ENCODE measurements at places on chromosomes 4 and X. TPM values are rescaled to one million over a fixed set of nuclear protein-coding genes. Genes with fewer than 3 reads are reported as not detected.

- no peak overlapping the region for H3K4me3 ChIP-seq
- no peak overlapping the region for H3K27ac ChIP-seq
- DNase-seq = no peak
- no peaks in the 10 kb centered on the region for H3K36me3 ChIP-seq
- H3K27me3 ChIP-seq = no peaks in the 10 kb centered on the region
- peaks cover 2% of the 10 kb centered on the region for H3K4me1 ChIP-seq
Observed at GRCh38 chrX:78548012-78548411, 111.1 kb downstream of the RTL3 start.

- H3K4me1 ChIP-seq = peaks cover 21% of the 10 kb centered on the region
- H3K36me3 ChIP-seq = no peaks in the 10 kb centered on the region
Observed at GRCh38 chrX:37787423-37787869, 7.6 kb downstream of the CYBB start.

- peaks cover 2% of the 10 kb centered on the region for H3K27me3 ChIP-seq
- no peaks in the 10 kb centered on the region for H3K36me3 ChIP-seq
Observed at GRCh38 chr4:11355226-11355625, 73.5 kb downstream of the HS3ST1 start.

GRCh38 chr4:115154826-115155225 is 41.4 kb upstream of the NDST4 start:
- H3K4me3 ChIP-seq = no peak overlapping the region
- no peaks in the 10 kb centered on the region for H3K27me3 ChIP-seq
- DNase-seq = no peak
- no peaks in the 10 kb centered on the region for H3K36me3 ChIP-seq
- H3K27ac ChIP-seq = no peak overlapping the region

GRCh38 chrX:48688531-48689150 is 5.0 kb downstream of the WAS start:
- H3K36me3 ChIP-seq = peaks cover 35% of the 10 kb centered on the region
- H3K4me1 ChIP-seq = peaks cover 32% of the 10 kb centered on the region
- no peak overlapping the region for H3K4me3 ChIP-seq
- DNase-seq = no peak

DNA sequence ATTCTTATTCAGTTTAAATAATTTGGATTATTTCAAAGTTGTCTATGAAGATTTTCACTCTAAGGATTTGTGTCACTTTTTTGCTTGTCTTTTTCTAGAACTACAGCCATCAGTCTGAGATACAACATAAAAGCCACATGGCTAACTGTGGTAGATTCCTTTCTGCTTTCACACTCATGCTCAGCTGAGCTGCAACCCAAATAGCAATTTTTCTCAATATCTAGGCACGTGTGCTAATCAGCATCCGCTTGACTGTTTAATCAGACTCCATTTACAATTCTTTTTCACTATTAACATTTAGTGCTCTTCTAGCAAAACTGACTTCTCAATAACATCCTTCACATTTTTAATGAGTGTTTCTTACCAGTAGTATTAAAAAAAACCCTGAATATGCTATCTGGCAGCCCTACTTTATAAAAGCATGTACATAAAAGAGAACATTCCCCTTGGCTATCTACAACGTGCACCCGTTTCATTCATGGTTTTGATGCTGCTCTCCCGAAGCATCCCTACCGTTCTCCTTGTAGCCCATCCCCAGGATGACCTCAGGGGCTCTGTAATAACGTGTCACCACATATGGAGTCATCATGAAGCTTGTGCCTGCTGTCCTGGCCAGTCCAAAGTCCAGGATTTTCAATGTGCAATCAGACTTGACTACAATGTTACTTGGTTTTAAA is 259.2 kb downstream of the MAPK10 start:
- no peak overlapping the region for H3K27ac ChIP-seq
- H3K4me1 ChIP-seq = no peaks in the 10 kb centered on the region
- no peak for DNase-seq
- no peak overlapping the region for H3K4me3 ChIP-seq
- no peaks in the 10 kb centered on the region for H3K27me3 ChIP-seq
- H3K36me3 ChIP-seq = no peaks in the 10 kb centered on the region

- H3K27ac ChIP-seq = no peak overlapping the region
- H3K27me3 ChIP-seq = no peaks in the 10 kb centered on the region
- H3K4me3 ChIP-seq = no peak overlapping the region
- DNase-seq = no peak
- H3K4me1 ChIP-seq = peaks cover 5% of the 10 kb centered on the region
Observed at GRCh38 chr4:2761035-2761923, 5.1 kb upstream of the TNIP2 start.

- no peak overlapping the region for H3K27ac ChIP-seq
- no peaks in the 10 kb centered on the region for H3K36me3 ChIP-seq
- H3K4me1 ChIP-seq = no peaks in the 10 kb centered on the region
- no peak for DNase-seq
Observed at GRCh38 chrX:55919367-55920221, 202.0 kb downstream of the RRAGB start.

GRCh38 chrX:8879750-8880149 is 78.6 kb upstream of the FAM9A start:
- no peaks in the 10 kb centered on the region for H3K36me3 ChIP-seq
- H3K27ac ChIP-seq = no peak overlapping the region
- no peaks in the 10 kb centered on the region for H3K27me3 ChIP-seq
- H3K4me1 ChIP-seq = no peaks in the 10 kb centered on the region

VGLL1 gene
- not detected for total RNA-seq
